ENCODE measurements at places on chromosomes 5 and 9.

DNA sequence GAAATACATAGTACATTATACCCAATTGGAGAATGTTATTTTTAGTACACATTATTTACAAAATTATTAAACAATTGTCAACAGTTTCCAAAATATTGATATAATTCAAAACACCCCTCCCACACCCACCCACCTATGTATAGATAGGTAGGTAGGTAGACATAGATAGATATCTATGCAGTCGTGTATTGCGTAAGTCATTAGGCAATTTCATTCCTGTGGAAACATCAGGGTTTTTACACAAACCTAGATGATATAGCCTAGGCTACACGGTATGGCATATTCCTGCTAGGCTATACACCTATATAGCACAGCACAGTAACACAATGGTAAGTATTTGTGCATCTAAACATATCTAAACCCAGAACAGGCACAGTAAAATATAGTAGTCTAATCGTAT, 377.3 kb downstream of the ANXA1 start:
- no peak overlapping the region for H3K27ac ChIP-seq
- DNase-seq: no peak
- H3K36me3 ChIP-seq: no peaks in the 10 kb centered on the region

DNA sequence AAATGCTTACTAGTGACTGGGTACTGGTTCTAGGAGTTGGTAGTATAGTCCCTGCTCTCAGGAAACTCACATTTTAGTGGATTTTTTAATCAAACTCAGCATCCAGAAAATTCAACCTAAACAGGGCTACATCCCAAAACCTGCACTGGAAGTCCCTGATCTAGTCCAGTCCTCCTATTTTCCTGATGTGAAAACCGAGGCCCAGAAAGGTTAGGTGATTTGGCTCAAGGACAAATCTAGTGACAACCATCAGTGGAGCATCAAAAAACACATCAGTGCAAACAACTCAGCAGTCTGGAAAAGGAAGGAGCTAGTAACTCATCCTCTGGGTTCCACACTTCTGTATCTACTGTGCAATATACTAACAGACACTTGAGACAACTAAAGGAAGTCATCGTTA, 38.2 kb downstream of the SERINC5 start:
- H3K36me3 ChIP-seq: peaks cover 4% of the 10 kb centered on the region
- no peak overlapping the region for H3K4me3 ChIP-seq
- H3K27me3 ChIP-seq: no peaks in the 10 kb centered on the region
- H3K4me1 ChIP-seq: peaks cover 15% of the 10 kb centered on the region

GRCh38 chr5:137565450-137565849, 66.3 kb upstream of the SPOCK1 start:
- peaks cover 4% of the 10 kb centered on the region for H3K36me3 ChIP-seq
- H3K4me1 ChIP-seq: peaks cover 8% of the 10 kb centered on the region
- H3K27ac ChIP-seq: no peak overlapping the region
- no peak overlapping the region for H3K4me3 ChIP-seq

- no peak for DNase-seq
- H3K4me3 ChIP-seq: no peak overlapping the region
- H3K27ac ChIP-seq: no peak overlapping the region
- H3K4me1 ChIP-seq: no peaks in the 10 kb centered on the region
These were observed 239.6 kb upstream of the TUSC1 start for GRCh38 chr9:25917731-25918362.
